Coronary artery (tissue), 2 donors: ENCODE measurements at places on chromosomes 4 and X.

GRCh38 chrX:55135171-55135570 is 46.4 kb downstream of the PAGE2 start:
- no peak for DNase-seq

GRCh38 chrX:107684956-107685385 is 56.7 kb downstream of the PRPS1 start:
- no peak for DNase-seq

DNA sequence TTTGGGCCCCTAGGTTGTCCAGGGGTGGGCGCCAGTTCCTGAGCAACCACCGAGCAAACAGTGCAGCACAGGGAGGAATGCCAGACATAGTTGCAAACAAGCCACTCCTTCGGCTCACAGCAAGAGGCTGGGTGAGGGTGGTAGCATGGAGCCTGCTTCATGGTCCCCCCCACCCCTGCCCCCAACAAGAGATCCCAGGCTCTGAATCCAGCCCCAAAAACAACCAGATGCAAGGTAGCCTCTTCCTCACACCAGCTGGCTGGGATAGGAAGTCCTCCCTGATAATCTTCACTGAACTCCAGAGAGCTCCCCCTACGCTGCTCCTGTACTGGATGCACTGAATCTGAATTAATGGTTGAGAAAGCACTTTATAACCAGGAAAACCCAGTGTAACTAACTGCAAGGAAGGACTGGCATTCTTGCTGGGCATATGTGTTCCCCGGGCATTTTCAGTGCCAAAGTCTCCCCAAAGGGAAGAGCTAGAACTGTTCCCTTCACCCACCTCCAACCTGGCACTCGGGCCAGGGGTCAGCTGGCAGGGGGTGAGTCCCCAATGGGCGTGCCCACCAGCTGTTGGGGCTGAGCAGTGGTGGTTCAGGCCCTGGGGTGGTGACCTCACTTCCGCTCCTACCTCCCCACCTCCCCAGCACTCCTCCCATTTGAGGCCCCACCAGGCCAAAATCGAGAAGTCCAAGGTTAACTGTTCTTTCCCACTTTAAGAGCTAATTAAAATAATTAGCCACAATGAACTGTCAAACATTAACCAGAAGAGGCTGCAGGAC is 1.5 kb downstream of the ELF4 start:
- no peak for DNase-seq

DNA sequence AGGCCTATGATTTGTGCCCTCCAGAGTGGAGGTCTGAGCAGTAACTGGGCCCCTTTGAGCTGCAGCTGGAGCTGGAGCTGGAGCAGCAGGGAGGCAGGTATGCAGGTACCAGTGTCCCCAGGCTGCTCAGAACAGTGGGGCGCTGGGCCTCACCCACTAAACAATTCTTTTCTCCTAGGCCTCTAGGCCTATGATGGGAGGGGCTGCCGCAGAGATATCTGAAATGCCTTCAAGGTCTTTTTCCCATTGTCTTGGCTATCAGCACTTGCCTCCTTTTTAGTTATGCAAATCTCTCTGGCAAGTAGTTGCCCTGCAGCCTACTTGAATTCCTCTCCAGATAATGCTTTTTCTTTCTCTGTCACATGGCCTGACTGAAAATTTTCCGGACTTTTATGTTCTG is 79.7 kb upstream of the OTUD4 start:
- no peak for DNase-seq

DNA sequence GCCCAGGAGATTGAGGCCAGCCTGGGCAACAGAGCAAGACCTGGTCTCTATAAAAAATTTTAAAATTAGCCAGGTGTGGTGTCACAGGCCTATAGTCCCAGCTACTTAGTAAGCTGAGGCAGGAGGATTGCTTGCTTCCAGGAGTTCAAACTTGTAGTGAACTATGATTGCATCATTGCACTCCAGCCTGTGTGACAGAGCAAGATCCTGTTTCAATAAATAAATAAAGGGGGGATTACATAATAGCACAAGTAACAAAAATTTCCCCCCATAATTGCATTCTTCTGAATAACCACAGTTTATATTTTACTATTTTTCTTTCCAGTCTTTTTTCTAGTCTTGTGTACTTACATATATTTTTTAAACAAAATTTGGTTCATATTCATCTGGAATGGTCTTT is 135.6 kb downstream of the CHIC2 start:
- no peak for DNase-seq

DNA sequence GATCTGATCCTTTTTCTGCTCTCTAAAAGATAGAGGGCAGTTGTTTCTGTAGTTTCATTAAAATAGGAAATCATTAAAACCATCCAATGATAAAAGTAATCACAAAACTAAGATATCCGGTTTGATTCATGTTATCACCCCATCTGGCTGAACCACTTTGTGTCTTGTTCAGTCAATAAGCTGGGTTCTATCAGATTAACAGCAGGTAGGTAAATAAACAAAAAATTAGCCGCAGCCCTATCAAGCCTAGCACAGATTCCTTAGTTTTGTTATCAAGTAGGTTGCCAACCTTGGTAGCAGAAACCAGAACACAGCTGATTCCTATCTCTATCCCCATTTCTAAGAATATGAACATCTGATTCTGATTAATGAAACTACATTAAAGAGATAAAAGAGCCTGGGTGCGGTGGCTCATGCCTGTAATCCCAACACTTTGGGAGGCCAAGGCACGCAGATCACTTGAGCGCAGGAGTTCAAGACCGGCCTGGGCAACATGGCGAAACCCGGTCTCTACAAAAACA is 118.6 kb upstream of the PLAC1 start:
- DNase-seq: no peak

GRCh38 chr4:67765928-67766327 is 11.7 kb upstream of the GNRHR start:
- DNase-seq: no peak

DNA sequence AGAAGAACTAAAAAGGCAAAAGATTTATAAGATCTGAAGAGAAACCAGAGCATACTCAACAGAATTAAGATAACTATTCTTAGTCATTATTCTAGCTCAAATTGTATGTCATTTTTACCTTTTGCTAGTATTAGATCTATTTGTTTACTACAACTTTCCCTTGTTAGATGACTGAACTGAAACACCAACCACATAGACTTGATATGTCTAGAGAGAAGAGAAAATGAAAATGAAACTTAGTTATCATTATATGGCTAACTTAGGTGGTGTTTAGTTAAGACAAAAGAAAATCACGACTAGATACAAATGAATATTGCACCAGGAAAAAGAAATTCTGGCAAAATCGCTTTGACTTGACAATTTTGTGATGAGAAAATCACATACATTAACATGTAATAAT is 690.8 kb downstream of the PCDH18 start:
- DNase-seq: no peak

GRCh38 chrX:149040873-149041535 is 464.1 kb downstream of the IDS start:
- DNase-seq: no peak
